Upper lobe of left lung (tissue), 6 donors: ENCODE measurements at places on chromosomes 4 and X. TPM values are rescaled to one million over a fixed set of nuclear protein-coding genes. Genes with fewer than 3 reads are reported as not detected.

Gene TBX22
- total RNA-seq, result not detected

Gene QRFPR
- total RNA-seq, result not detected

- no peaks in the 10 kb centered on the region for H3K27me3 ChIP-seq
- no peak overlapping the region for H3K27ac ChIP-seq
- no peak for DNase-seq
- H3K4me3 ChIP-seq, result no peak overlapping the region
- peaks cover 4% of the 10 kb centered on the region for H3K4me1 ChIP-seq
Measured at GRCh38 chrX:314781-315595, 3.6 kb downstream of the GTPBP6 start.

- no peaks in the 10 kb centered on the region for H3K4me1 ChIP-seq
- no peaks in the 10 kb centered on the region for H3K27me3 ChIP-seq
- H3K4me3 ChIP-seq, result no peak overlapping the region
- H3K36me3 ChIP-seq, result no peaks in the 10 kb centered on the region
- H3K27ac ChIP-seq, result no peak overlapping the region
Measured at GRCh38 chr4:110418641-110419040, 57.3 kb upstream of the ENPEP start.

GRCh38 chr4:1512738-1513660, 106.8 kb upstream of the NKX1-1 start:
- H3K27ac ChIP-seq, result no peak overlapping the region
- peak overlapping the region; percentile 29 for H3K4me3 ChIP-seq
- peaks cover 3% of the 10 kb centered on the region for H3K4me1 ChIP-seq
